Bronchial epithelial cell (primary cell): ENCODE measurements at places on chromosomes 4 and X.

GRCh38 chrX:103737696-103738095 is 27.0 kb downstream of the TMEM31 start:
- DNase-seq = no peak

DNA sequence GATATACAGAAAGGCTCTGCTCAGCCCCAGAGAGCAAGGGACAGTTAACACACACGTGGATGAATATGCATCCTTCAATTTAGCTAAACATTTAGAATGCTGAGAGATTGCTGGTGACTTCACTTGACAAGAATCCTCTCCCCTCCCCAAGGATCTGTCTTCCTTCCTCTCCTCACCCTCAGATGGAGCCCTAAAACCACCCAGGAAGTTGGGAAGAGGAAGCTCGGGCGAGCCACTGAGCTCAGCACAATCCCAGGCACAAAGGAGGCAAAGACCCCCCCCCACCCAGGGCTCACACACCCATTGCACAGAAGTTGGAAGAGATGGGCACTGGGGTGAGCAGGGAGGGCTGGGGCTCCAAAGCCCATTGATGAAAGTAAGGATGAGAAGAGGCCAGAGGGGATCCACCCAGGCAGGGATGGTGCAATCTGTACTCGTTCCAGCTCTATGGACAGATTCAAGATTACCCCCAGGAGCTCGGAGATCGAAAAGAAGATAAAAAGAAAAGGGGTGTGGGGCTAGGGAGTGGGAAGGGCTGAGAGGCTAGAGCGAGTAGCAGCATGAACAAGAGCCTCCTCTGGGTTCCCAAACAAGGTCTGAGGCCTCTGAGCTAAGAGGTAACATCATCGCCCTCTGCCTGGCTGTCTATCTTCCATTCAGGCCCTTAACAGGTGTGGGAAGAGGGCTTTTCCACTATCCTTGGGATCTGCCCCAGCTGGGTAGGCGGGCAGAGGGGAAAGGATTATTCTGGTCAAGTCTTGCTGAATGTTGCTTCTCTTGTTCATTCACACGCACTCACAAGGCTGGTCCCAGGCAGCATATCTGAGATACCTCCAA is 1.2 kb downstream of the TFE3 start:
- DNase-seq = peak; percentile 63

DNA sequence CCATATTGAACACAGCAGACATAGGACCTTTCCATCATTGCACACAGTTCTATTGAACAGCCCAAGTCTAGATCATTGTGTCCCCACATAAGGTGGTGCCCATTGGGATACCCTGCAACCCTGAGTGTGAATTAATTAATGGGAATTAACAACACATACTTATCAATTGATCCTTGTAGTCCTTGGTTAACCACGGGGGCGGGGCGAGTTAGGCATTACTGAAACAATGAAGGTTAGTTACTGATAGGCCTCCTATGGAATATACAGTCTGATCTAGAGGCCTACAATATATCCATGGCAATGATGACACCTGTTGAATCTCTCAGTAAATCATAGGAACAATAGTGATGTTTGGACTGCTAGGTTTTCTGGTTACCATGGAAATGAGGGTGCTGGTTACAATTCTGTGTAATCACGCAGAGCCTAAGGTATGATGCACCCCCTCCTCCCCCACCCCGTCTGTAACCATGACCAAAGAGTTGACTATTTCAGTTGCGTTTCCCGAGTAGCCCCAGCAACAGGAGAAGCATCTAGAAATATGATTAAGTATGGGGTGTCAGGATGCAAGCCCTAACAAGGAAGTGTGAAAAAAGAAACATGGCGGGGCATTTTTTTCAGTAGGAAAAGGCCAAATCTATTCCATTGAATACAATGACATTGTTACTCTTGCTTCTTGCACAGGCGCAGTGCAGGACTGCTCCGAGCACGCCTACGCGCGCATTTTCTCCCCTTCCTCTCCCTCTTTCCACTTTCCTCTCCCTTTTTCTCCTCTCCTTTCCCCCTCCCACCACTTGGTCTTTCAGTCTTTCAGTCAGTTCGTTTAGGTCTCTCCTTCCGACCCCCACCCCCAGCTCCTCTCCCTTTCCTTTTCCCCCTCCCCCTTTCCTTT is 677 bp upstream of the NONO start:
- DNase-seq = peak; percentile 62

- no peak for DNase-seq
Observed at GRCh38 chr4:158801677-158802076, 32.9 kb downstream of the FNIP2 start.

DNA sequence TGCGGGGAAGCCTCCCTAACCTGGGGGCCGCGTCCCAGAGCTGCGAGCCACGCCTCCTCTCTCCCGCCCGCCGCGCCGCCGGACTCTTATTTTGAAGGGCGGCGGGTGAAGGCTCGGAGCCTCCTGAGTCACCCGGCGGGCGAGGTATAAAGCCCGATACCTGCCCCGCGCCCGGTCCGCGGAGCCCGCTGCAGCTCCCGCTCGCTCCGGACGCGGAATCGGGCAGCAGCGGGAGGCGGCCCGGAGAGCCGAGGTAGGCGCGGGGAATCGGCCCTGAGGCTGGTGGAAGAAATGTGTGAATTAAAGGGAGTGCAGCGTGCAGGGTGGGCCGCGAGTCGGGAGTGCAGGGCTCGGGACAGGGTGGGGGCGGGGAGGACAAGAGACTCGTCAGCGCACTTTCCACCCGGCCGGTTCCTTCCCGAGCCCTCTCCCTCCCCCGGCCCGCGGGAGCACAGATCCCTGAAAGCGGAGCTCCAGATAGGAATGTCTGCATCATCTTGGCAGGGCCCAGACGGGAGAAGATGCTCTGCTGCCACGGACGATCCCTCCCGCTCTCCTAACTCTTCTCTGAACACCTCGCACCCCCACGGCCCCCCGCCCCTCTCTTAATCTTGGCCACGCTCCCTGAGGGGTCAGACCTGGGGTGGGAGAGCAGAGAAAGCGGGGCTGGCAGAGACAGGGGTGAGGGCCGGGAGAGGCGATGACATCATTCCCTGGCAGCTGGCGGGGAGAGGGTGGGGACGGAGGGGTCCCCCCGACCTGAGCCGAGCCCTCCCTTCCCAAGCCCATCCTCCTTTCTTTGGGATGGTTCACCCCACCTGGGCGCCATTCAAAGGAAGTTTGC is 177.9 kb downstream of the CBR4 start:
- peak; percentile 52 for DNase-seq
